Left cardiac atrium (tissue), 4 donors: ENCODE measurements at places on chromosomes 5 and 9. TPM values are rescaled to one million over a fixed set of nuclear protein-coding genes. Genes with fewer than 3 reads are reported as not detected.

Gene POC5
- total RNA-seq, result 4.3 TPM

- DNase-seq, result peak; percentile 85
Measured at GRCh38 chr5:38466424-38467189, 89.8 kb downstream of the LIFR start.

Gene PLEKHG4B
- total RNA-seq, result 0.06 TPM

- DNase-seq, result no peak
Measured at GRCh38 chr9:14640294-14640693, 52.9 kb downstream of the ZDHHC21 start.

Gene FGD3
- 2.7 TPM for total RNA-seq

DNA sequence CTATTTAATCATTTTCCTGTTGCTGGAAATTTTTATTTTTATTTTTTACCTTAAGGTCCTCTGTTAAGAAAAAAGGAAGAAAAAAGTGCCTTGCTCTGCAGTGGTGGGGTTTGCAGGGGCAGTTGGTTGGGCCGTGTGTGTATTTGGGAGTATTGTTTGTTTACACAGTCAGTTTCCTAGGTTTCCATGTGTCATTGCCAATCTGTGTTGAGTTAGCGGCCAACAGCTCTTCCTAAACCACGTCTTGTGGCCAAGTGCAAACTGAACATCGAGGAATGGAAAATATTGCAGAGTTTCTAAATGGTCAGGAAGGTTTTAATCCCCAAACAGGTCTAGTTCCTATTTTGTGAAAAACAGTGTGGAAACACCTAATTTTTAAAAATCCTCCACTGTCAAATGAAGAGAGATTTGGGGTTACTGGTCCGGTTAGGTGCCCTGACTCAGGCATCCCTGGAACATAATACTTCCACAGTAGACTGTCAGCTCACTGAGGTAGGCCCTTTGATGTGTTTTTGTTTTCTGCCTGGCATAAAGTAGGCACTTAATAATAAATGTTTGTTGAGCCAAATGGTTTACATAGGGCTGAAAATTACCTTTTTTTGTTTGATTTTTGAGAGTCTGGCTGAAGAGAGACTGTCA lies 37.0 kb downstream of the MAMDC2 start:
- peak; percentile 38 for DNase-seq

- DNase-seq, result no peak
Measured at GRCh38 chr5:102931085-102931725, 176.1 kb downstream of the PAM start.

DNA sequence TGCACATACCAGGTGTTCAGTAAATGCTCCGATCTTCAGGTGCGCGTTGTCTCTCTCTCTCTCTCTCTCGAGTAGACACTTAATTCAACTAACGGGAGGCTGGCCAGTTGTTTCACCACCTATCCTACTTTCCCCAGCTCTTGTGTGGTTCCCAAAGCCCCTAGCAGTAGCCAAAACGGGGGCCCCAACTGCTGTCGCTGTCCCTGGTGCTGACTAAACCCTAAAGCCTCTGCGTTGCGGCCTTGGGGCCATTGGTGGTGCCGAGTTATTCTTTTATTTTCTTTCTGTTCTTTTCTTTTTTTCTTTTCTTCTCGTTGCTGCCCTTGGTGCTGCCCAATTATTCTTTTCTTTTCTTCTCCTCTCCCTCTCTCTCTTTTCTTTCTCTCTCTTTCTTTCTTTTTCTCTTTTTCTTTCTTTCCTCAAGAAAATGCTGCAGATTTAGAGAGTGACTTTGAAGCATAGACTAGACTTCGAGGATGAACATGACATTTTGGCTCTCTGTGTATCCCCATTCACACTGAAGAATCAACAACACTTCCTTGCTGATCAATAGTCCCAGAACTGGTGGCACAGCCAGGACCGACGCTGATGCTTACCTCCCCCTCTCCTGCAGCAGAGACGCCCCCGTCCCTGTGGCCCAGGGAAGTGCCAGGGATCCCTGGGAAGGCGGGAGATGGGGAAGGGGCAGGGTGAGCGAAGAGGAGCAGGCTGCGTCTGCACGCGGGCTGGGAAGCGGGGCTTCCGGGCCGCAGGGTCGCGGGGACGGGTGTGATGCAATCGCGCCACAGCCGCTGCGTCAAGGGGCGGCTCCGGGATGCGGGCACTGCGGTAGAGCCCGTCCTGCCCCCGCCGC lies at the start of gene FBLL1:
FBLL1 (plus strand) TSS at position 785 of the 853 bp plus-strand sequence. CDS start 200 bp downstream, outside the sequence.
- DNase-seq, result peak; percentile 26

Gene DOLPP1
- total RNA-seq, result 5.0 TPM

Gene FBN2
- 6.9 TPM for total RNA-seq

GRCh38 chr9:108645520-108645919 lies 210.3 kb downstream of the ACTL7B start:
- no peak for DNase-seq

- DNase-seq, result no peak
Measured at GRCh38 chr5:42285230-42285629, 138.0 kb upstream of the GHR start.

DNA sequence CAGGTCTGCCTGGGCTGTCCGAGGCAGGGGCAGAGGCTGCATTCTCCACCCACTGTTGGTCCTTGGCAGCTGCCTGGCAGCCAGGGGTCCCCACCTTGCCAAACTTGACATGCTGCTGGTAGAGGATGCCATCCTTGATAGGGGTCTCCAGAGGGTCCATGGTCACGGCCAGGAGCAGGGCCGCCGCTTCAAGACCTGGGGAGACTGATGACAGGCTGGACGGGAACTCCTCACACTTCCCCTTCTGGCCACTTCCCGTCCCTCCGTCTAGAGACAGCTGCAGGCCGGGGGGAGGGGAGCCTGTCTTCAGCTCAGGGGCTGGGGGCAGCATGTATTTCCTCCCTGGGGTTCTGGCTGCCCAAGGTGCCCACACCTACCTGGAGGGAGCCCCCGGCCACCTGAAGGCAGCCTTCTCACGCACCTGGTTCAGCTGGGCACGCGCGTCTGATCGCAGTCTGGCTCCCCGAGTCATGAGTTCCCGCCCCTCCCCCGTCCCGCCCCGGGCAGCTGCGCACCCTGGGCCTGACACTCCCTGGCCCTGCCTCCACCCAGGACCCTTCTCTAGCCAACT lies at the start of gene DOK3:
DOK3 (minus strand) TSS at position 446 of the 571 bp plus-strand sequence; CDS start at position 160, 286 bp downstream.
- DNase-seq, result peak; percentile 60

DNA sequence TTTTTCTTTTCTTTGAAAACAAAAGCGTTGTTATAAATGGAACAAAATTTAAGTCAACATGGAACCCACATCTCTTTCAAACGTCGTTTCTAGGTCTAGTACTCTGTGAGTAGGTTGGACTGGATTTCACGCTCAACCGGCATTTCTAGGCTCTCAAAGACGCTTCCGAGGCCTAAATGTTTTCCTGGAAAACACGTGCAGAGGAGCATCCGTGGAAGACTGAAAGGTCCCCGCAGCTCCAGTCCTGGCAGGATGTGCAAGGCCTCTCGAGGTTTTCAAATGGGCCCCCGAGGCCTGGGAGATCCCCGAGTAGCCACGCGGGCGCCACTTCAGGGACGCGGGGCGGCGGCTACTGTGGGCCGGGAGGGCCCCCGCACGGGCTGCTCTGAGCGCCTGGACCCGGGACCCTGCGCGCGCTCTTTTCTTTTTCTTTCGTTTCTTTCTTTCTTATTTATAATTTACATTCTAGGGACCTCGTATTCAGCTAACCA lies 4.2 kb upstream of the IRX2 start:
- DNase-seq, result no peak
